ENCODE measurements at places on chromosomes 6 and 20.
A peak's percentile ranks its signal among the peaks of the same experiment; 100 is the strongest.

GRCh38 chr6:7207720-7208119 is 100.0 kb downstream of the RREB1 start:
- no peak for DNase-seq

DNA sequence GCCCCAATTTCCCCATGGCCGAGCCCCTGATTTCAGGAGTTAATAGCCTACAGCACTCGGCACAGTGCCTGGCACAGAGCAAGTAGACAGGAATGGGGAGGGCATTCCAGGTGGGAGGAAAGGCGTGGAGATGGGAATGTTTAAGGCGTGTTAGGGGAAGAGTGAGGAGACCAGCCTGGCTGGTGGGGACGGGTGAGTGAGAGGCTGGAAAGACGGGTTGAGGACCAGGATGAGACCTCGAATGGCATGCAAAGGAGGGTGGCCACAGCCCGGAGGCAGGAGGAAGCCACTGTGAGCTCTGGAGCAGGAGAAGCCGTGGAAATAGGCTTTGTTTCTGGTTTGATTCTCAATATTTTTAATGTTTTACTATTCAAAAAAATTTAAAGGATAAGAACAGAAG is 49.5 kb downstream of the CEBPB start:
- no peak for DNase-seq

- no peak for DNase-seq
These were observed 41.3 kb downstream of the REV3L start for GRCh38 chr6:111441678-111442243.

GRCh38 chr6:143772116-143773086 is 70.7 kb upstream of the LTV1 start:
- DNase-seq = no peak

- no peak for DNase-seq
These were observed 1.8 kb upstream of the NTSR1 start for GRCh38 chr20:62706857-62707256.

- DNase-seq = peak; percentile 45
These were observed 76.4 kb upstream of the RNF24 start for GRCh38 chr20:4091490-4092479.

GRCh38 chr6:67190733-67191132 is 1444.3 kb upstream of the ADGRB3 start:
- no peak for DNase-seq

GRCh38 chr6:145813285-145814034 is 1.1 kb downstream of the FBXO30 start:
- DNase-seq = no peak

- DNase-seq = no peak
These were observed 47.0 kb downstream of the DLL1 start for GRCh38 chr6:170243791-170244291.

DNA sequence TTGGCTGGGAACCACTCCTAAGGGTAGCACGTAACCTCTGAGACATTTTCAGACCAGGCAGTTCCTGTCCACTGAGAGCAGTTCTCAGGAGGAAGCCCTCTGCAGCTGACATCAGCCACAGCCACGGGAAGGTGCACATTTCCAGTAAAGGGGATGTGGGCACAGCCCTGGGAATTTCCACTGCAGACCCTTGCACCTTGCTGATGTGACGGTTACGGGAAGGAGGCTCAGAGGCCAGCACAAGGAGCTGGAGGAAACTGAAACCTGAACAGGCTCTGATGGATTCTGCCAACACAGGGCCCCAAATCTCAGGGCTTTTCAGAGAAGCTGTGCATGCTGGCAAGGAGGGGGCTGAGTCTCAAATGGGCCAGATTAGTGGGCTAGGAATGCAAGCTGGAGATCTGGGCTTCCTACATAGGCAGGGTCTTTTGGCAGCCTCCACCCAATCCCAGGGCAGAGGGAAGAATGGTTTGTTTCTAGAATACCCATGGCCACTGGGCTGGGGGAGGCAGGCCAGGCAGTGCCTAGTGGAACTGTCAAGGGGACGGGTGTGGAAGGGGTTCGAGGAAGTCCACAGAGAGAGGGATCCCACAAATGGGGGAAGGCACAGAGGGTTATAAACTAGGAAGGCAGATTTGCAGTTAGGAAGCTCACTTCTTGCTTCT is 14.2 kb downstream of the EBF4 start:
- no peak for DNase-seq

GRCh38 chr20:14114065-14114704 is 118.9 kb downstream of the MACROD2 start:
- no peak for DNase-seq

DNA sequence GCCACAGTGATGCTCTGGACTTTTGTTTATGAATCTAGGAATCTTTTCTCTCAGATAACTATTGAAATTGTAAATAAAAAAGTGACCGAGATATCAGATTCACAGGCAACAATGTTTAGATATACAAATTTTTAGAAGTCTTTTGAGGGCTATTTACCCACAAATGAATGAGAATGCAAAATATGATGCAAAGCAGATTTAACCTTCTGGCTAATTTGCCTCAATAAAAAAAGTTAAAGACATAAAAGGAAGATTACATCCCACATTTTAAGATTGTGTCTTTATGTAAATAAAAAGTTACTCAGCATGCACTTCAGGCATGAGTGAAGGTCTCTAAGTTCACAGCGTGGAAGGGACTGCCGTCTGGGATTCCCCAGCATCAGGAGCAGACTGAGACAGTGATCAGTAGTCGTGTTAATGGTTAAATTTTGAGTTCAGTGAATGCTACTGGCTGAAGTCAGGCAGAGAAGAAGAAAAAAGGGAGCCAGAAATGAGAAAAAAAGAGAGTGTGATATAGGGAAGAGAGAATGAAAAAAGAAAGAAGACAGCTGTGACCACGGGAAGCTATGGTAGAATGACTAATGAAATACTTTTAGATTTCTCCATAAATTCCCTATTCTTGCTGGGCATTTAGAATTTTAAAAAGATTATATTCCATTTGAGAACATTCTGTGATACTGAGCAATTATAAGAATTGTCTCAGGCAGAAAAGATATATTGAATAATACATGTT is 93.6 kb downstream of the MYB start:
- DNase-seq = no peak

GRCh38 chr20:26208296-26209091 is 511.8 kb upstream of the ZNF337 start:
- peak; percentile 47 for DNase-seq

DNA sequence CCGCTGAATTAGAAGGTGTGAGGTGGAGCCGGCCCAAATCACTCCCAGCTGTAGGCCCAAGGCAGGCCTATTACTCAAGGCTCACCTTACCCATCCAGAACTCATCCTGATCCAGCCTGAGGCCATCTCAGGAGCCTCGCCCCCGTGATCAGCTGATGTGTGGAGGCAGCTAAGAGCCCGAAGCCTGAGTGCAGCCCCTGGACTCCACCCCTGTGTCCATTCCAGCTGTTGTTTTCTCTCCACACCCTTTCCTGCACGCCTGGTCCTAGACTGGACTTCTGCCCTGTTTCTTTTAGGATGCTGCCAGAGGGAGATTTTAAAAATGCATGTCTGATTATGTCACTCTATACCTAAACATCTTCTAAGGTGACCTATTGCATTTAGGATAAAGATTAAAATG is 124.7 kb upstream of the SUPT3H start:
- DNase-seq = no peak

- no peak for DNase-seq
These were observed 5.6 kb downstream of the PSMA7 start for GRCh38 chr20:62137478-62138203.

- DNase-seq = no peak
These were observed 554.7 kb upstream of the HS3ST5 start for GRCh38 chr6:114897536-114897935.

DNA sequence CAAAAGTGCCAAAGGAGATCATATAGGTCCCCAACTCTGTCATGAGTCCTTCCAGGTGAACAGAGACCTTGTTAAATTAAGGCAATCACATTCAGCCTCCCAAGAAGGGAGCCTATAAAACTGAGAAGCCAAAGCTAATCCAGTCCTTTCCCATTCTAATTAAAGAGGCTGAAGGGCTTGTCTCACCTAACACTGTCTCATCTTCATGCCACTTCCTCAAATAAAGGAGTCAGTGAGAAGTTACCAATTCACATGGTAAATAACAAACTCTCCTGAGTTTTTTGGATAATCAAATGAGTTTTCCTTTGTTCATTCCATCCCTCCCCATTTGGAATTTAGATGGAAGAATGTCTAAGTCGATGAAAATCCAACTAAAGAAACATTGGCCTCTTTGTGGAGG is 242.8 kb downstream of the UST start:
- no peak for DNase-seq

GRCh38 chr20:11473983-11474382 is 443.7 kb upstream of the BTBD3 start:
- no peak for DNase-seq

DNA sequence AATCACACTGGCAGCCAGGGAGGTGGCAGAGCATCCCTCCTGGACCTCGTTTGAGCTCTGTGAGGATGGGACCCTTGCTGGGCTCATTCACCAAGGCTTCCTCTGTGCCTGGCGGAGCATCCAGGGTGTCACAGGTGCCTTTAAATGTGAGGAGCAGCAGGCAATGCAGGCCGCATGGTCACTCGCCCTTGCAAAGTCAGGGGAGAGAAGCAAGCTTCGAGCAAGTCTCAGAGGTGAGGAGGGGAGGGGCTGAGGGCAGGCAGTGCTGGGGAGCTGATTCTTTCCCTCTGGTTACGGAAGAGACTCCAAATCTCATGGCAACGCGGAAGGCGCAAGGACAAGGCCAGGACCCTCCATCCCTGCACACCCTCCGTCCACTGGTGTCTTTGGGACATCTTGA is 182.7 kb upstream of the PMEPA1 start:
- DNase-seq = no peak

- DNase-seq = no peak
These were observed 5.0 kb downstream of the FAM217B start for GRCh38 chr20:59945175-59945574.

DNA sequence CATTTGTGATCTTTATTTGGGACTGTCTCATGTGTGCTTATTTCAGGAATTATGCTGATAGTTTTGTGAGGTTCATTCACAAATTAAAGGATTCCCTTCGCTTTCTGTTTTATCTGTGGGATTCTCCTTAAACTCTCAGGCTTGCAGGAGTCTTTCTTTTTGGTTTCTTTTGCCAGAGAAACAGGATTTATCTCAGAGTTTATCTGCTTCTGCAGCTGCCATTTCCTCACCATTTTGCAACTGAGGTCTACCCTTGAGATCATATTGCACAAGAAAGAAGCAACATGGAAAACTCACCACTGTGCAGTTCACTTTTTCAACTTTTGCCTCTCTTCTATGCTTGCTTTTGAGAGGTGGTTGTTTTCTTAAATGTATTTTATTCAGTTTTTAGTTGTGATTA is 201.0 kb downstream of the PRL start:
- no peak for DNase-seq

GRCh38 chr20:32364554-32365208 is 6.5 kb downstream of the ASXL1 start:
- DNase-seq = no peak

DNA sequence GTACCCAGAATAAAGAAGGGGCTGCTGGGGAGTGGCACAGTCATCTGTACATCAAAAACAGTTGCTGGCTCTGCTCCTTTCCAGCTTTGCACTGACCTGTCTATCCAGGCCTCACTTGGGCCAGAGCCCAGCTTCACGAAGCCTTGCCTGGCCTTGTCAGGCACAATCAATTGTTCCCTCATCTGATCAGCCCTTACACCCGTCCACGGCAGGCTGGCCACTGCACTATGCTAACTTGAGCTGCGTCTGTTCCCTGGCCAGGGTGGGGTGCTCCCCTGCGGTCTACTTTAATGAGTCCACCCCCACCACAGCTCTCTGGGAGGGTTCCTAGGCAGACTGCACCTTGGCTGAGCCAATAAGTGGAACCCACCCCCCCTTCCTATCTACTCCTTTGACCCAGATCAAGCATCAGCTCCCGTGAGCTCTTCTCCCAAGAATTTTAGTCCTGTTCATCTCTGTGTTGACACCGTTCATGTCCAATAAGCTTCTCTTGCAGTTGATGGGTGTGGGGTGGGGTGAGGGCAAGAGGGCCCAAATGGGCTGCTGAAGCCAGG is 74.3 kb upstream of the MLN start:
- DNase-seq = no peak

DNA sequence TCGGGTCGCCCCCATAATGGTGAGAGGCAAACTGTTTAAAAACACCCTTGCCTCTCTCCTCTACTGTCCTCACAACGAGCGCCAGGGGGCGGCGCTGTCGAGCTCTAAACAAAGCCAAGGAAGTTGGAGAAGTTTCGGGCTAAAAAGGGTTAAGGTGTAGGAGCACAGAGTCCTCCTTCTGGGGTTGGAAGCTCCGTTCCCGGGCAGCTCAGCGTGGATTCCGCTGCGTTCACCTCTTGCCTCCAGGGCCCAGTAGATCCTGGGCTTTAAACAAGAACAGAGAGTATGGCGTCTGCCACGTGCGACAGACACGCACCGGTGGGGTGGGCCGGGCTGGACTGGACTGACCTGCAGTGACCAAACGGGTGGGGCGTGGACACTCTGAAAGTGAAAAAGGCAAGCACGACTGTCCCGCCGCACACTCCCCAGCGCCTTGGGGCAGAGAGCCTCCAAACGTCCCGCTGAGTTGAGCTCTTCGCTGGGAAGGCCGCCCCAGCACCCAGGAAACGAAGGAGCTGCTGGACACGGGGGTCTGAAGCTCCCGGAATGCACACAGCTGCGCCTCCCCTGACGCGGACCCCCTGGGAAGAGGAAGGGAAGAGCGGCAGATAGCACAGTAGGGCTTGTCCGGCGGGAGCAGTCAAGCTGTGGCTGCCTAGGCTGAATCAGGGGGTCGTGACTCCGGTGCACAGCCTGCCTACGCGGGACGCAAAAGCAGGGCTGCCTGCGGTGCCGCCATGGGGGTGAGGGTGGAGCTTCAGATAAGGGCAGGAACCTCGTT is 1.6 kb upstream of the THBD start:
- DNase-seq = no peak

DNA sequence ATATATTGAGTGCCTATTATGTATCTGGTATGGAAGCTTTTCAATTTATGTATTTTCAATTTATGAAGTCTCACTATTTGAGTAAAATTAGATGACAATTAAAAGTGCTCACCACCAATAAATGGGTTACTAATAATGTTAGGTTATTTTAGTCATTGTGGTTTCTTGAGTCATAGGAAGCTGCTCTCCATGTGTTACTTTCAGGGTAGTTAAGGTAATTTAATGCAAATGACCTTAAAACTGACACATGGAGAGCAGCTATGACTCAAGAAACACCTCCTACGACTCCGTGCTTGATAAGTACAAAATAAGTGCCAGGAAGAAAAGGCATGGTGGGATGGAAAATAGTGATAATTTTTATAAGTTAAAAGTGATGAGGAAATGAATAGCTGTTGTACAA is 16.5 kb upstream of the TINAG start:
- no peak for DNase-seq

DNA sequence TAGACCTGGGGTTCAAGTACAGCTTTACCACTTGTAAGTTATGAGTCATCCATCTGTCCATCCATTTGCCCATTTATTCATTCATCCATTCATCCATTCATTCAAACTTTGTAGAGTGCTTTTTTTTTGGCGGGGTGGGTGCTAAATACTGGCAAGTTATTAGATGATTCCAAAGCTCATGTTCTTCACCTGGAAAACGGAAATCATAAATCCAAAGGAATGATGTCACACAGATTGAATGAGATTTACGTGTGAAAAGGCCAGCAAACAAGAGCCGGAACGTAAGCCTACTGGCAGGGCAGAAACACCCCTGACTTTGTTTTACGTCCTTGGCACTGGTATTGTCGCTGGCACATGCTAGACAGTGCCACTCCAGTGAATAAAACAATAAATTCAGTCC is 480.9 kb upstream of the CHD6 start:
- no peak for DNase-seq

- peak; percentile 14 for DNase-seq
These were observed 4.7 kb downstream of the CITED2 start for GRCh38 chr6:139369568-139370282.

GRCh38 chr6:70566751-70567382 is at the start of gene SDHAF4:
Gene SDHAF4 (plus strand): TSS chr6:70566930. CDS start chr6:70566941, 11 bp downstream.
- peak; percentile 95 for DNase-seq

GRCh38 chr6:42762426-42762859 is 16.5 kb upstream of the TBCC start:
- DNase-seq = no peak
